ENCODE measurements at places on chromosomes 3 and 15.

GRCh38 chr15:98530570-98530969 is 117.8 kb upstream of the IGF1R start:
- no peak for DNase-seq

DNA sequence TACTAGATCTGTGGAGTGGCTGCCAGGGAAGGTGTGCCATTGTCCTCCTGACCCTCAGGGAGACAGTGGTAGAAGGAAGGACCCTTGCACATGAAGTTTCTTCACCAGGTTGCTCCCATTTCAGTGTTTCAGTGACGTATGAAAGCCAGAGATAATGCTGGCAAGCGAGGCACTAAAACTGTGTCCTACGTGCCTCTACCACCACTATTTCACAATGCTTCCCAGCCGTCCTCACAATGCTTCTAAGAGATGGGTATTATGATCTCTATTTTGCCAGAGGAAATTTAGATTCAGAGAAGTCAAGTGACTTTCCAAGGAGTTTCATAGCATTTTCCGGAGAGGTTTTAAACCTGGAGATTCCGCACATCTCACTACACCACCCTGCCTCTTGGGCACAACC is 28.0 kb upstream of the RNF7 start:
- no peak for DNase-seq

GRCh38 chr15:67062369-67062985 is 2.9 kb upstream of the SMAD3 start:
- DNase-seq = no peak

GRCh38 chr3:115164374-115165221 is 17.5 kb upstream of the ZBTB20 start:
- no peak for DNase-seq

GRCh38 chr3:122931636-122932035 is 95.9 kb downstream of the SEMA5B start:
- no peak for DNase-seq

- no peak for DNase-seq
Measured at GRCh38 chr15:95684126-95684525, 646.4 kb upstream of the NR2F2 start.

DNA sequence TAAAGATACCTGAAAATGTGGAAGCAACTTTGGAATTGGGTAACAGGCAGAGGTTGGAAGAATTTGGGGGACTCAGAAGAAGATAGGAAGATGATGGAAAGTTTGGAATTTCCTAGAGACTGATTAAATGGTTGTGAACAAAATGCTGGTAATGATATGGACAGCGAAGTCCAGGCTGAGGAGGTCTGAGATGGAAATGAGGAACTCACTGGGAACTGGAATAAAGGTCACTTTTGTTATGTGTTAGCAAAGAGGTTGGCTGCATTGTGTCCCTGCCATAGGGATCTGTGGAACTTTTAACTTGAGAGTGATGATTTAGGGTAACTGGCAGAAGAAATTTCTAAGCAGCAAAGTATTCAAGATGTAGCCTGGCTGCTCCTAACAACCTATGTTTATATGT is 13.0 kb downstream of the MITF start:
- DNase-seq = no peak

GRCh38 chr15:64519897-64520296 is 59.5 kb downstream of the ZNF609 start:
- no peak for DNase-seq

- DNase-seq = peak; percentile 49
Measured at GRCh38 chr15:62344806-62345539, 179.9 kb upstream of the C2CD4B start.

- no peak for DNase-seq
Measured at GRCh38 chr3:194267744-194268653, 83.1 kb downstream of the CPN2 start.

DNA sequence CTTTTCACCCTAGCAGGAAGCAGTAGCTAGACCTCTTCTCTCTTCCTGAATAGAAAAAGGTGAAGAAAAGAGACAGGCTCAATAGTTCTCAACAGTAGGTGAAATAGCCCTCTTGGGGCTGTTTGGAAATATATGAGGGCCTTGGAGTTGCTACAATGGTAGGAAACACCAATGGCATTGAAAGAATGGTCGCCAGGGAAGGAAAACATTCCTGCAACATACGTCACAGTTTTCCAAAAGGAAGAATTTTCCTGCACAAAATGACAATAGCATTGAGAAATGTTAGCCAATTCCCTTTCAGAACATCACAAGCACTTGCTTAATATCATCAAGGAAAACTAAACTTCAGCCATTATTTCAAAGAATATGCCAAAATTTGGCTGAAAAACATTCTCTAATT is 484.5 kb downstream of the IGSF11 start:
- DNase-seq = no peak

Measured in HL-60 (cell line).